Eye (tissue), 1 donor: ENCODE measurements at places on chromosomes 2 and 18.

DNA sequence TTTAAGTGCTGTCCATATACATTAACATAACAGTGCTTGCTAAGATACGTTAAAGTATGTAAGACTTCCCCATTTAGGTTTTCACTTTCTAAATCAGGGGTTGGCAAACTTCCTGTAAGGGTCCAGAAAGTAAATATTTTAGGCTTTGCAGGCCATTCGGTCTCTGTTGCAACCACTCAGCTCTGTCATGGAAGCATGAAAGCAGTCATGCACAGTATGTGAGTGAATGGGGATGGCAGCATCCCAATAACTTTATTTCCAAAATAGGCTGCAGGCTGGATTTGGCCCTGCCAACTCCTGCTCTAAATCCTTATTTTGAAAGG lies 128.7 kb downstream of the PLA2R1 start:
- no peak for DNase-seq

GRCh38 chr18:40018266-40018665 lies 1936.8 kb upstream of the PIK3C3 start:
- no peak for DNase-seq

GRCh38 chr2:27545348-27546141 lies 37.3 kb upstream of the ZNF512 start:
- no peak for DNase-seq

DNA sequence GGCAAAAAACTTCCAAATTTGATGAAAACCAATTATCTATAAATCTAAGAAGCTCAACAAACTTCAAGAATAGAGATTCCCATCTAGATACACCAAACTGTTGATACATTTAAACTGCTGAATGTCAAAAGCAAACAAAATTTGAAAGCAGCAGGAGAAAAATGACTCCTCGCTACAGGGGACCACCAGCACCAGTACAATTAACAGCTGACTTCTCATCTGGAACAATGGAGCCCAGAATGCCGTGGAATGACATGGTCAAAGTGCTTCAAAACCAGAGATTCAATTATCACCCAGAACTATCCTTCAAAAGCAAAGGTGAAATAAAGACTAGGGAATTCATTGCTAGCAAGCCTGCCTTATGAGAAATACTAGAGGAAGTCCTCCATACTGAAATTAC lies 11.6 kb downstream of the SRSF7 start:
- no peak for DNase-seq

DNA sequence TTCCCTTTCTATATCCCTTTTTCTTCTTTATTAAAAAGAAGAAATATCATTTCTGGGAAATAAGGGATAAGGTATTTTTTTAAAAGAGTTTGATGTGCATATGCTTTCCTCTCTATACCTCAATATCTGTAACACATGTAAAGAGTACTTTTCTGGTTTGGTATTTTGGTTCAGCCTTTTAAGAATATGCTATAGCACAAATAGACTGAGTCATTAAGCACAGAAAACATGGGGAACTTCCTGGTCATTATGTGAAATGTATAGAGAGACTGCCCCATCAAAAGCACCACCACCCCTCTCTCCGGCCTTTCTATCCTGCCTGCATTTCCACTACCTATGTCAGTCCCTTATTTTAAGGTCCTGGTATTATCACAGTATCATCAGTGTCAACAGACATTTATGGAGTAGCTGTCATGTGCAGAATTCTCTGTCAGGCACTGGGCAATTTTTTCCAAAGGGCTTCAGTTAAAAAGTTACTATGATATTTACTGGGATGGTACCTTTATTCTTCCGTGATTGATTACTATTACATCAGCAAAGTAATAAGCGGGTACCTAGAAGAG lies 88.4 kb downstream of the ALPK2 start:
- DNase-seq, result no peak

- DNase-seq, result no peak
Observed at GRCh38 chr2:239881031-239881471, 144.1 kb downstream of the NDUFA10 start.

DNA sequence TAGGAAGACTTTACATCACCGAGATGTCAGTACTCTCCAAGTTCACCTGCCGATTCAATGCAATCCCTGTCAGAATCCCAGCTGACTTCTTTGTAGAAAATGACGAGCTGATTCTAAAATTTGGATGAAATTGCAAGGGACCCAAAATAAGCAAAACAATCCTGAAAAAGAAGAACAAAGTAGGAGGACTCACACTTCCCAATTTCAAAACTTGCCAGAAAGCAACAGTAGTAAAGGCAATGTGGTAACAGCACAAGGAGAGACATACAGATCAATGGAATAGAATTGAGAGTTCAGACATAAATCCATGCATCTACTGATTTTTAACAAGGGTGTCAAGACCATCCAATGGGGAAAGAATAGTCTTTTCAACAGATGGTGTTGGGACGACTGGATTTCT lies 52.2 kb downstream of the SMAD7 start:
- DNase-seq, result peak; percentile 1

GRCh38 chr2:224412141-224413015 lies 10.5 kb upstream of the FAM124B start:
- DNase-seq, result peak; percentile 40

DNA sequence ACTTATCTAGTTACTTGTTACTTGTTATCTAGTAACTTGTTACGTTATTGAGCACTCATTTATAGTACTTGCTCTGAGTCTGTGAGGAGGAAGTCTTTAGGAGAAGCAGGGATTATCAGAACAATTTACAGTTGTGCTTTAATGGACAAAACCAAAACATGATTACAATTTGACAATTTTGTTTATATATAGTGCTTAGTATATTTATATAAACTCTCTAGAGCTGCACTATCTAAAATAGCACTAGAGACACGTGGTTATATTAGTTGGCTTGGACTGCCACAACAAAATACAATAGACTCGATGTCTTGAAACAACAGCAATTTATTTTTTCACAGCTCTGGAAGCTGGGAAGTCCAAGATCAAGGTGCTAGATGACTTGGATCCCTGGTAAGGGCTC lies 78.4 kb downstream of the BMPR2 start:
- no peak for DNase-seq

GRCh38 chr2:150781142-150781541 lies 293.7 kb upstream of the RND3 start:
- DNase-seq, result no peak

DNA sequence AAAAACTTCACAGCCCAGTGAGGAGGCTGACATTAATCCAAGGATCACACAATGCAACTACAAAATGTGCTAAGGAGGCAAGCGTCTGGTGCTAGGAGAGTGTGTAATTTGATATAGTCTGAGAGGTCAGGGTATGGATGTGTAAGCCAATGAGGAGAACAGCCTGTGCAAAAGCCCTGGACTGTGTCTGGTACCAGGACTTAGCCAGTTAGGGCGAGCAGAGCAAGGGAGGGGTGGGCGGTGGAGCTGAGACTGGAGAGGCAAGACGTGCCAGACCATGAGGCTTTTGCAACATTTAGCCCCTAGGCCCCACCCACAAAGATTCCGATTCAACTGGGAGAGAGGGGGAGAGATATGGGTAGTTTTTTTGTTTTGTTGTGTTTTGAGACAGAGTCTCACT lies 33.5 kb upstream of the SPRED2 start:
- DNase-seq, result no peak

GRCh38 chr18:58541789-58542425 lies 87.0 kb downstream of the ALPK2 start:
- DNase-seq, result peak; percentile 67

DNA sequence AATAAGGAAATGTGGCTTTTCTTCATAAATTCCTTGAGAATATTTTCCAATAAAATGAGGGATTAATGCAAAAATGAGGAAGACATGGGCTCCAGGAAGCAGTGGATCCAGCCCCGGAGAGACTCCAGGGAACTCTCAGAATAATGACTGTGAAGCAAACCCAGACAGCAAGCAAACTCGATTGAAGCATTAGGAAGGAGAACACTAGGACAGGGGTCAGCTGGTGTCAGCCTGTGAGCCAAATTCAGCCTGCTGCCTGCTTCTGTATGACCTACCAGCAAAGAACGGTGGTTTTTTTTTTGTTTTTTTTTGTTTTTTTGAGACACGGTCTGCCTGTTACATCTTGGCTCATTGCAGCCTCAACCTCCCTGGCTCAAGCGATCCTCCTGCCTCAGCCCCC lies 274.3 kb upstream of the FBXO11 start:
- DNase-seq, result no peak

GRCh38 chr2:135271006-135271405 lies 218.9 kb downstream of the RAB3GAP1 start:
- no peak for DNase-seq

GRCh38 chr18:47260120-47260923 lies 8.9 kb upstream of the SKOR2 start:
- peak; percentile 85 for DNase-seq

- DNase-seq, result no peak
Observed at GRCh38 chr2:58701688-58702301, 460.7 kb upstream of the FANCL start.

DNA sequence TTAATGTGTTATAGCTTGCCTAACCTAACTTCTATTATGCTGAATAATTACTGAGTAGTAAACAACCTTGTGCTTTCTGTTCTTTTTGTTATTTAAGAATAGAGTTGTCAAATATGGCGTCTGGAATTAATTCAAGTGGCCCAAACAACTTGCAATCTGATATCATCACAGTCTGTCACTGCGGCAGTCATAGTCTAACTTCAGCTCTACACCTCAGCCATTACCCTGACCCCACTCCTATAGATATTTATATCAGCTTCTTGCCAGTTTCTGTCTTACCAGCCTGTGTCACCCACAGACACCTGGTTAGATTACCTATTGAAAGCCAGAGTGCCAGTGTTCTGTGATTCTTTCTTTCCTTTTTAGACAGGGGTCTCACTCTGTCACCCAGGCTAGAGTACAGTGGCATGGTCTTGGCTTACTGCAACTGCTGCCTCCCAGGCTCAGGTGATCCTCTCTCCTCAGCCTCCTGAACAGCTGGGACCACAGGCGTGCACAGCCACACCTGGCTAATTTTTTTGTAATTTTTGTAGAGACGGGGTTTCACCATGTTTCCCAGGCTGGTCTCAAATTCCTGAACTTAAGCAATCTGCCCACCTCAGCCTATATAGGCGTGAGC lies 14.1 kb upstream of the KLHL41 start:
- no peak for DNase-seq

DNA sequence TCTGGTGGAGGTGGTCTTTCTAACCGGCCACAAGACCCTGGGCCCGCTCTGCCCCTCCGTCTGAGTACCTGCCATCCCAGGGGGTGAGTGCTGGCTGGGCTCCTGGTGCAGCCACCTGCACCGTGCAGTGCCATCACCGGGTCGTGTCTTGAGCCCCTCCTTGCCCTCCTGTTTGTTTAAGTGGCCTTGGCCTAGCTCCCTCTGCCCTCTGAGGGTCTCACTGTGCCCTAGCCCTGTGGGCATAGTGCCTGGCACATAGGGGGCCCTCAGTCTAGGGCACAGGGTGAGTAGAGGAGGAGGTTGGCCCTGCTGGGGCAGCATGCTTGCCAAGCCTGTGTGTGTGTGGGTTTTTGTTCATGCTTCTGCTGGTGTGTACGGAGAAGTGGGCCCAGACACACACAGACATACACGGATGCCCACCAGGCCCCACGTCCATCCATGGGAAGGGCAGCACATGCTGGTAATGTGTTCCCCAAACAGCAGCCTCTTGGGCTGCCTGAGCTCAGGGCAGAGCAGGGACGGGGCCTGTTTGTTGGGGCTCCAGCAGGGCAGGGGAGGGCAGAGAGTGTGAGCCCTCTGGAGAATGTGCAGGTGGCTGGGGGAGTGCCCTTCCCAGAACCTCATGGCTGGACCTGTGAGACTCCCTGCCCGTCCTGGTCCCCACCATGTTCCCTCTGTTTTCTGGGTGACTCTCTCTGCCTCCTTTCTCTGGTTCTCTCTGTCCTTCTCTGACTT lies 94.6 kb downstream of the GLI2 start:
- no peak for DNase-seq

- DNase-seq, result no peak
Observed at GRCh38 chr2:148300544-148300943, 279.7 kb downstream of the MBD5 start.

DNA sequence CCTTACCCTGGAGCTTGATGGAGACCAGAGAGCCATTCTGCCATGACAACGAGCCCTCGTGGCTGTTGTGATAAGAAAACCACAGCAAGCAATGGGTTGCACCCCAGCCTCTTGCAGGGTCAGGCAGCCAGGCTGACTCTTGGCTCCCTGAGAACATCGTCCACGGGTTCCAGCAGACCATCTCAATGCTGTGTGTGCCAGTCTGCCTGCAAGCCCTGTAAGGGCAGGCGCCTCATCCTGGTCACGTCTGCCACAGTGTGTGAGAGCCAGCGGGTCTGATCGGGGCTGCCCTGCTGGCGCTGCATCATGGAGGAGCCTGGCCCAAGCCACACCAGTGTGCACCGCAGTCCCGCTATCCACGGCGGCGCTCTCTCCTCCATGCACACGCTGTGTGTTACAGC lies 71.0 kb upstream of the MGAT4A start:
- DNase-seq, result no peak

DNA sequence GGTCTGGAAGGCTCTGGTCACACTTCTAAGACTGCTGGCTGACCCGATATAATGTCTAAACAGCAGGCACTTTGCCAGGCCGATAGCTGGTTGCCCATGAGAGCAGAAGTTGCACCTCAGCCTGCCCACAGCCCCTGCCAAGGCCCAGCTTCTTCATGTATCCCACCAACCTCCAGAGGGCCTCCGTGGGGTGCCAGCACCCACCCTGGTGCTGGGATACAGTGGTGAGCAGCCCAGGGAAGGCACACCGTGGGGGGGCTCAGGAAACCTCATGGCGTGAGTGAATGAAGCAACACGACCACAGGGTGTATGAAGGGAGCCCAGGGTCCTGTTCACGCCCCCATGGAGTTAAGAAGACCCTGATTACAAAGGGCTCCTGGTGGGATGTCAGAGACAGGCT lies 16.2 kb upstream of the GLI2 start:
- no peak for DNase-seq

DNA sequence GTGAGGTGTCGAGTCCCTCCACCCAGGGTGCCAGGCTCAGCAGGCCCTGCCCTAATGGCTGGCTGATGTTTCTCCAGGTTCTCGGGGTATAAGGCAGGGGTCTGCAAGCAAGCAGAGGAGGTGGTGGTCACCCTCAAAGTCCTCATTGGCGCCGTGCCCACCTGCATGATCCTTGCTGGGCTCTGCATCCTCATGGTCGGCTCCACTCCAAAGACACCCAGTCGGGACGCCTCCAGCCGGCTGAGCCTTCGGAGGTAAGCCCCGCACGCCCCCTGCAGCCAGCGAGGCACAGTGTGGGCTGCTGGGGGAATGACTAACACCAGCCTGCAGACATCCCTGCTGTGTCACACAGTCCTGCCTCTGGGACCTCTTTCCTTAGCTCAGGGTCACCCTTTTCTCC lies 14.1 kb downstream of the MFSD2B start:
- no peak for DNase-seq

GRCh38 chr2:147662221-147662620 lies 182.6 kb upstream of the ACVR2A start:
- DNase-seq, result no peak

GRCh38 chr2:8119782-8120505 lies 561.9 kb upstream of the ID2 start:
- DNase-seq, result peak; percentile 50

GRCh38 chr2:232318169-232318855 lies 60.2 kb upstream of the ALPP start:
- DNase-seq, result no peak

- DNase-seq, result no peak
Observed at GRCh38 chr18:76323891-76324290, 171.2 kb downstream of the ZNF516 start.
